Stimulated activated CD8-positive, alpha-beta memory T cell treated with anti-CD3 and anti-CD28 coated beads, Interleukin-4, amount 100 ng/mL, for 1 hour (primary cell): ENCODE measurements at places on chromosomes 4 and X.

GRCh38 chr4:90002441-90003062, 107.9 kb downstream of the MMRN1 start:
- no peak for DNase-seq

- no peak for DNase-seq
These were observed 825 bp upstream of the RASGEF1B start for GRCh38 chr4:81472281-81473182.

GRCh38 chr4:52376132-52376704, 282.9 kb downstream of the USP46 start:
- no peak for DNase-seq

DNA sequence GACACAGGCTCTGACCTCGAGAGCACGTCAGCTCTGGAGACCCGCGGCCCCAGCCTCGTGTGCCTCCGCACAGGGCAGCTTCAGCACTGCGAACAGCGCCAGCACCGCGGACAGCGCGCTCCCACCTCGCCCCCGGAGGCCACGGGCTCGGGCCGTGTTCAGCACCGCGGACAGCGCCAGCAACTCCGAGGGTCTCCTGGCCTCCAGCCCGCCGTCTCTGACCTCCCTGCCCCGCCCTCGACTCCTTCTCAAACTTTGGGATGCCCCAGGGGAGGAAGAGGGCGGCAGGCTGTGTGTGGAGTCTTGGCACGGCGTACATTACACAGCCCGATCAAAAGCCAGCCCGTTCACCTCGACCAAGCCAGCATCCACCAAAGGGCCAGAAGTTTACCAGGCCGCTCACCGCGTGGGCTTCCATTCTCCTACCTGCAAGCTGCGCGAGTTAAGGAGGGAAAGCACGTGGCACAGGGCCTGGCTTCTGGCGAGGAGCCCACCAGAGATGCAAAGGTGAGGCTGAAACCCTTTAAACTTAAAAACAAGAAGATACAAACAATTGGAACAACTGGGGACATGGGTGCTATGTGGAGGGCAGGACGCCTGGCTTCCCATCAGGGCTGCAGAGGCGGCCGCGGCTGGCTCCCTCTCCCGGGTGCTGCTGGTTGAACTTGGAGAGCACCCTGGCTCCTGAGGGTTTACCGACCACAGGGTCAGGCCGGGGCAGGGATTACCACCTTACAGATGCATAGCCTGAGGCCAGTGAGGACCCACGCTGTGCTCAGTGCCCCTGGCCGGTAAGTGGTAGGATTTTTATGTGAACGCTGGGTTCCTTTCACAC, 4.5 kb upstream of the NKX1-1 start:
- no peak for DNase-seq

GRCh38 chr4:24569662-24570061, 14.7 kb downstream of the DHX15 start:
- DNase-seq, result no peak
